ENCODE measurements at places on chromosomes 1 and 21.

- DNase-seq: no peak
These were observed 13.2 kb downstream of the SYT2 start for GRCh38 chr1:202697038-202697437.

- DNase-seq: no peak
These were observed 53.9 kb downstream of the TENT5C start for GRCh38 chr1:117659550-117660270.

GRCh38 chr1:65175171-65176055, 27.4 kb downstream of the AK4 start:
- no peak for DNase-seq

DNA sequence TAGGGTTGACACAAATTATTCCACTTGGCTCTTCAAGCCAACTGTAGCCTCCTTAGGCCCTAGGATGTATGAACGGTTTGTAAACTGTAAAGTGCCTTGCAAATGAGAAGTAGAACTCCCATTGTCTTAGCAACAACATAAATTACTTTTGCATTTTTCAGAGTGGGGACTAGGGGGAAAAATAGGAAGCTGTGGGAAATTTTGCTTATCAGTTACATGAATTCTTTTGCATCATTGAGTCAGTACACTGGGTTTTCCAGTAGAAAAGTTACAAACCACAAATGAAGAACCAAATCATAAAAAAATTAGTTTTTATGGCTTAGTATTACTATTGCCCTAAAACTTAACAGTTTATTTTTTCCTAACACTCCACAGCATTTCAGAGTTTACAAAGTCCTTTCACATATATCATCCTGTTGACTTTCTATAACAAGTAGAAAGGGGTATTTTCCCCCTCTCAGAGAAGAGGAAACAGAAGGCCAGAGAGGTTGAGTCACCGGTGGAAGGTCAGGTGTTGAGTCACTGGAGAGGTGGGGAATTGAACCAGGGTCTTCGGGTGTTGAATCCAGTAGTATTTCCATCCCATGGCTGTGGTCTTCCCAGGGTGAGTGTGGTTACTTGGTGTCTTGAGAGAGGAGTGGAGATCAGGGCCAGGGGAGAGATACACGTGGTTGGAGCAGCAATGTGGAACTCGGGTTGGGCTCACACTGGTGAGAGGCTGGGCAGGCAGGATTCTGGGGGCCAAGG, 71.9 kb upstream of the USP24 start:
- no peak for DNase-seq

- no peak for DNase-seq
These were observed 753 bp downstream of the KCNJ6 start for GRCh38 chr21:37915497-37915911.

GRCh38 chr1:57874418-57874877, 450.6 kb upstream of the DAB1 start:
- no peak for DNase-seq

- DNase-seq: no peak
These were observed 45.9 kb upstream of the TENT5C start for GRCh38 chr1:117559985-117560384.

- no peak for DNase-seq
These were observed 68.7 kb downstream of the NTPCR start for GRCh38 chr1:233019083-233019482.

DNA sequence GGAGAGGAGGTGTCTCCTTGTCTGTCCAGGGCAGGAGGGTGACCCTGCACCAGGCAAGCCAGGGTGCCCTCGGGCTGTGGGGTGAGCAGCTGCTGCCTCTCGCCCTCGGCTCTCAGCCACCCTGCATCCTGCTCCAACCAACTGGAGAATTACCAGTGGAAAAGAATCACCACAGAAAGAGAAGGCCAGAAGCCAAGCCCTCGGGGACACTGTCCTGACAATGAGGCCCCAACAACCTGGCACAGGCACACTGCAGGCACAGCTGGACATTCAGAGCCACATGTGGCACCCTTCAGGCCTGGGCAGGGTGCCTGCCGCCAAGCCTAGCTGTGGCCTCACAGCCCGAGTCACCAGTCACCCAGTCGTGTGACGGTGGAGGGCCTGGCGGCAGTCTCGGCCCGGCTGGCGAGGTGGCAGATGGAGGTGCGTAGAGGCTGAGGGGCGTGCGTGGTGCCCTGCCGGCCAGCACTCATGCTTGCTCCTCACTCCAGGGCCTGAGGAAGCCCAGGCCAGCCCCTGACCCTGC, 12.0 kb downstream of the MEGF6 start:
- DNase-seq: no peak

DNA sequence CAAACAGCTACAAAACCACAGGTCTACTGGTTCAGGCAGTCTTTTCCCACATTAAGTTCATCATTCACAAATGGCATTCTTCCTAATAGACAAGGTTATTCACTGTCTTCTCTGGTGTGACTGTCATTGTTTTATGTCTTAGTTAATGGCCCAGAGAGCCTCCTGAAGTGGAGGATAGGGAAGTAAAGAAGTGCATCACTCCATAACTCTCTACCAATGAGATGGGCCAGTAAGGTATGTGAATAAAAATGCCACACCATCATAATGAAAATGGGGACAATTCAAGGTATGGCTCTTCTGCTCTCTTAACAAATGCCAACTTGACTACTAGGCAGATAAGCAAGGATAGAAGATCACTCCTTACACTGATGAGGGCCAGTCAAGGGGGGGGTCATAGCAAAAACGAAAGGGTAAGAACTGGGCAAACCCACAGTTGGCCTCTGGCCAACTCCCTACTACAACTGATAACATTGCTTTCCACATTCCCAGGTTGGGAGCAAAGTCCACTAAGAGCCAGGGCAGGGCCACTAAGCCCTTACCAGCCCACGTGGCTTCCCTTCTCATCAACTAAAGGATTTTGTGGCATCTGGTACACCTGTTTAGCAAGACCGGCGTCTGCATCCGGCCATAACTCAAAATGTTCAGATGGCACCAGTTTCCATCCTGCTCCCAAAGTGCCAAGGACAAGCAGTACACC, 10.0 kb downstream of the PABPC4 start:
- DNase-seq: no peak

DNA sequence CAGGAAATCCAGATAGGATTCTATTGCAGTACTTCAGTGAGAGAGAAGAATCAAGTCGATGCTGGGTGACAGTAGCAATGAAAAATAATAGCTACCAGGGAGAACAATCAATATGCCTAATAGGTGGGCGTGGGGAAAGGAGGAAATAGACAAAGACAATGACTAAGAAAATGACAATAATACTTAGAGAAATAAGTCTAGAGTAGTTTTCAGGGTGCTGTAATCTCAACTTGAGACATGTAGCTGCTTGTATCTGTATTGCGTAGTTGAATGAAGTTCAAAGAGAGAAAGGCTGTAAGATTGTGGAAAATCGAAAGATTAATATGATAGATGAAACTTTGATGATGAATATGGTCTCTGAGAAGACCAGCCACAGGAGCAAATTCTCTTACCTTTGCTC, 2.6 kb downstream of the STXBP3 start:
- no peak for DNase-seq

GRCh38 chr21:28174701-28175100, 818.0 kb downstream of the LTN1 start:
- no peak for DNase-seq

DNA sequence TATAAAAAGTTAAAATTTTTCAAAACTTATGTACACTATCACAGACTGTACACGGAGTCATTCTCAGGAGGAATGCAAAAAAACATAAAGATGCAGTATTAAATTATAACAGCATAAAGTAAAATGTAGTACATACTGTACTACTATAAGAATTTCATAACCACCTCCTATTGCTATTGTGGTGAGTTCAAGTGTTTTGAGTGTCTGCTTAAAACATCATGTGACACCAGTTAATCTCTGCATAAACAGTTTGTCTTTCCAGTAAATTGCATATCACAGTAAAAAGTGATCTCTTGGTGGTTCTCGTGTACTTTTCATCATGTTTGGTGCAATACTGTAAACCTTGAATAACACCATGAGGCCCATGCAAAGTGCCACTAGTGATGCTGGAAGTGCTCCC, 45.2 kb downstream of the SDCCAG8 start:
- no peak for DNase-seq

DNA sequence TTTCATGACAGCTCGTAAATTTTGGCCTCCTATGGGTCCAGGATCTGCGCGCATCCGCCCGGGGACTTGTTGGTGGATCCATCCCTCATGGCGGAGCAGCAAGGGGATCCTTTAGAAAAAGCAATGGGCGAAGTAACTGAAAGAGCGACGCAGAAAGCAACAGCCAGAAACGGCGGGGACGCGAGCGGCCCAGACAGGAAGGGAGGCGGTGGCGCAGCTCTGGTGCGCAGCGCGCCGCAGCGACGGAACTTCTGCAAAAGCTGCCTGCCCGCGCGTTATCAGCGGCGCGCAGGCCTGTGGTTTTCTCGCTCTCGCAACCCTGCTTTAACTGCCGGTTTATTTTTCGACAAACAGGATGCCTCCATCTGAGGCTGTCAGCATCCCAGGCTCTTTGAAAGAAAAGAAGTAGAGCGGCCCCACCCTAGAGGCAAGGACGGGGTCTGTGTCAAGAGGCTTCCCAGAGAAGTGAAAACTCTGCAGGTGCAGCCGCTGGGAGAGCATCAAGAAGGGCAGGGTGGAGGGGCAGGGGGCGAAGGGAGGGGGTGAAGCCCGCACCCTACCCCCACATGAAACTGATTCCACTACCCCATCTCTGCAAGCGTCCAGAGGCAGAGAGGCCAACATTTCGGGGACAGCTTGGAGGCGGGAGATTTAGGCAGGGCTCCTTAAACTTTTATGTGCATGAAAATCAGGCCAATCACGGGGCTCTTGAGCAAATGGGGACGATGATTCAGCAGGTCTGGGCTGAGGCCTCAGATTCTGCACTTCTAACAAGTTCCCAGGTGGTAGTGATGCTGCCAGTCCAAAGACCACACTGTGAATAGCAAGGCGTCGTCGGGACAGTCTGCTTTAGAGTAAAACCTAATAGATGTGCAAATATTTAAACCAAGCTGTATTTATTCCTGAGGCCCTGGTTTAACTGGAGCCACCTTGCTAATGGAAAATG, 22.2 kb downstream of the RUNX1 start:
- peak; percentile 87 for DNase-seq

DNA sequence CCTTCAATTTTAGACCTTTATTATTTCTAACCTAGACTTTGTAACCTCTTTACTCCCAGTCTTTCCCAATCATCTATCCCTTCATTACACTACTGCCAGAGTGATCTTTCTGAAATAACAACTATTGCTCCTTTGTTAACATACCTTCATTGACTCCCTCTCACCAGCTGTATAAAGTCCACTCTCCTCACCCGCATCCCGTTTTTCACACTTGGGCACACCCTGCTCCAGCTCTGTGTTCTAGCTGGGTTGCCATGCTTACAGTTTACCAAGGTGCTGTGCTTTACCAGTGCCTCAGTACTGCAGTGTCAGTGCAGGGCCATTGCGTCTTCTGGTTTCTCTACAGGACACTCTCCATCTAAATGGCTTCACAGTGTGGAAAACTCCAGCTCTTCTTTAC, 148.2 kb downstream of the NFIA start:
- DNase-seq: no peak

DNA sequence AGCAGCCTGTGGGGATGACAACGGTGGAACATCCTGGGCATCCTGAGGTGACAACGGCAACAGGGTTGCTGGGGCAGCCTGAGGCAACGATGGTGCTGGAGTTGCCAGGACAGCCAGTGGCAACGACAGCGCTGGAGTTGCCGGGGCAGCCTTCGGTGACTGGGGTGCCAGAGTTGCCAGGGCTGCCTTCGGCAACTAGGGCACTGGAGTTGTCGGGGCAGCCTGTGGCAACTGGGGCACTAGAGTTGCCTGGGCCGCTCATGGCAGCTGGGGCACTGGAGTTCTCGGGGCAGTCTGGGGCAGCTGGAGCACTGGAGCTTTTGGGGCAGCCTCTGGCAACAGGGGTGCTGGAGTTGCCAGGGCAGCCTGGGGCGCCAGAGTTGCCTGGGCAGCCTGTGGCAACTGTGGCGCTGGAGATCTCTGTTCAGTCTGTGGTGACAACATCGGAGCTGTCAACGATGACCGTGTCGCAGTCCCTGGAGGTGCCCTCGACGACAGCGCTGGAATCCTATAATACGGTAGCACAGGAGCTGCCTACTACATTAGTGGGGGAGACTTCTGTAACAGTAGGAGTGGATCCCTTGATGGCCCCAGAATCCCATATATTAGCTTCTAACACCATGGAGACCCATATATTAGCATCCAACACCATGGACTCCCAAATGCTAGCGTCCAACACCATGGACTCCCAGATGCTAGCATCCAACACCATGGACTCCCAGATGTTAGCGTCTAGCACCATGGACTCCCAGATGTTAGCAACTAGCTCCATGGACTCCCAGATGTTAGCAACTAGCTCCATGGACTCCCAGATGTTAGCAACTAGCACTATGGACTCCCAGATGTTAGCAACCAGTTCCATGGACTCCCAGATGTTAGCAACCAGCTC, 8.2 kb downstream of the SON start:
- no peak for DNase-seq

- DNase-seq: no peak
These were observed 31.1 kb downstream of the YY1AP1 start for GRCh38 chr1:155657463-155657862.

GRCh38 chr1:162633081-162633762, 958 bp downstream of the DDR2 start:
- DNase-seq: no peak

DNA sequence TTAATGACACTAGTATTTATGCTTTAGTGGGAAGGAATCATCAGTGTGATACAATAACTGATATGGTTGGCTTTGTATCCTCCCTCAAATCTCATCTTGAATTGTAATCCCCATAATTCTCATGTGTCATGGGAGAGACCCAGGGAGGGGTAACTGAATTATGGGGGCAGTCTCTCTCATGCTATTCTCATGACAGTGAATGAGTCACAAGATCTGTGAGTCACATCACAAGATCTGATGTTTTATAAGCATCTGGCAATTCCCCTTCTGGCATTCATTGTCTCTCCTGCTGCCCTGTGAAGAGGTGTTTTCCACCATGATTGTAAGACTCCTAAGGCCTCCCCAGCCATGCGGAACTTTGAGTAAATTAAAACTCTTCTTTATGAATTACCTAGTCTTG, 1760.3 kb downstream of the NCAM2 start:
- no peak for DNase-seq

DNA sequence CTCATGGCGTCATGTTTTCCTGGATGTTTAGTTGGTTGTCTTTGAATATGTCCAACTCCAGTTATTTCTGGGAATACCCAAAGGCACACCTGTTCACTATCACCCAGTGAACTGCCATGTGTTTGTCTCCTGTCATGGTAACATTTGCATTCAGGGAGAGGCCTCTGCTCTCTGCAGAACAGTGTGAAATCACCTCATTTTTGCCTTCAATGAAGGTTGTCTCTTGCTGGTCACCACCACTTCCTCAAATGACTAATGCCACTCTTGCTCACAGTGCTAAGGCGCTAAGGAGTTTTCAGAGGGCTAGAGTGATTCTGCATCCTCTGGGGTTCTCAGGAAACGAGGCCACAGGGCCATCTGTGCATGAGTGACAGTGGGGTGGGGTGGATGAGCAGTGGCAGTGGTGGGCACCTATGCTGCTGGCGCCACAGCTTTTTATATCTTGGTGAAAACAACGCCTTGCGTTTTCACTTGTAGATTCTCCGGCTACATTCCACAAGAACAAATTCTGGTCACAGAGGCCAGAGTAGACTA, 60.0 kb upstream of the ATP5PO start:
- DNase-seq: peak; percentile 58
